Large intestine (tissue), 12 donors: ENCODE measurements at places on chromosomes 7 and 10. TPM values are rescaled to one million over a fixed set of nuclear protein-coding genes. Genes with fewer than 3 reads are reported as not detected.

Gene CRHR2
- 0.31 TPM for polyA plus RNA-seq

Gene GCK
- polyA plus RNA-seq: 2.3 TPM

Gene PPP2R2D
- polyA plus RNA-seq: 36.4 TPM

Gene RNF32
- polyA plus RNA-seq: 3.7 TPM

Gene SLC26A5
- polyA plus RNA-seq: 0.09 TPM

Gene FAM20C
- 57.2 TPM for polyA plus RNA-seq

Gene LIPF
- polyA plus RNA-seq: not detected

Gene PAPOLB
- polyA plus RNA-seq: 0.03 TPM

Gene ELFN1
- 2.3 TPM for polyA plus RNA-seq

DNA sequence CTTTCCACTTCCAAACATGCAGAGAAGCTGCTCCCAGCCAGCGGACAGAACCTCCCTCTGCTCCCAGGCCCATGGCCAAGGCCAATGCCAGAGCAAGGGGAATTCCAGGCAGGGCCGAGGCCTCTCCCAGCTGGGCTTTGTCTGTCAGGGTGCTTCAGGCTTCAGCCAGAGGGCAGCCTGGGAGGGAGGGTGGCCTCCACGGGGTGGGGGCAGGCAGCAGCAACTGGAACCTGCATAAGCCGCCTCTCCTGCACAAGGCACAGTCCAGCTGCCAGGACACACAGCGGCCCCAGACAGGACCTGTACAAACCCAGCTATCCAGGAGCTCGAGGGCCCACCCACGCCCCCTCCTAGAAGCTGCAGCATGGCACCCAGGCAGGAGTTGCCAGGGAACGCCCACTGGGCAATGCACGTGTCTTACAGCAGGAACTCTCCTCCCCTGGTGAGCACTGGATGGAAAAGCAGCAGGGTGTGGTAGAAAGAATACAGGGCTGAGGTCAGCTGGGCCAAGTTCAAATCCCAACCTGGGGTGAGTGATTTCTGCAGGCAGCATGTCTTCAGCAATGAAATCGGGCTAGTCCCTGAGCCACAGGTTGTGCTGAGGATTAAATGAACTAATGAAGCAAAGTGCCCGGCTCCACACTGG lies 7.6 kb downstream of the FAM53B start:
- H3K4me1 ChIP-seq: peaks cover 75% of the 10 kb centered on the region
- H3K4me3 ChIP-seq: no peak overlapping the region
- no peaks in the 10 kb centered on the region for H3K27me3 ChIP-seq
- peak; percentile 88 for DNase-seq
- H3K27ac ChIP-seq: peak overlapping the region; percentile 97

DNA sequence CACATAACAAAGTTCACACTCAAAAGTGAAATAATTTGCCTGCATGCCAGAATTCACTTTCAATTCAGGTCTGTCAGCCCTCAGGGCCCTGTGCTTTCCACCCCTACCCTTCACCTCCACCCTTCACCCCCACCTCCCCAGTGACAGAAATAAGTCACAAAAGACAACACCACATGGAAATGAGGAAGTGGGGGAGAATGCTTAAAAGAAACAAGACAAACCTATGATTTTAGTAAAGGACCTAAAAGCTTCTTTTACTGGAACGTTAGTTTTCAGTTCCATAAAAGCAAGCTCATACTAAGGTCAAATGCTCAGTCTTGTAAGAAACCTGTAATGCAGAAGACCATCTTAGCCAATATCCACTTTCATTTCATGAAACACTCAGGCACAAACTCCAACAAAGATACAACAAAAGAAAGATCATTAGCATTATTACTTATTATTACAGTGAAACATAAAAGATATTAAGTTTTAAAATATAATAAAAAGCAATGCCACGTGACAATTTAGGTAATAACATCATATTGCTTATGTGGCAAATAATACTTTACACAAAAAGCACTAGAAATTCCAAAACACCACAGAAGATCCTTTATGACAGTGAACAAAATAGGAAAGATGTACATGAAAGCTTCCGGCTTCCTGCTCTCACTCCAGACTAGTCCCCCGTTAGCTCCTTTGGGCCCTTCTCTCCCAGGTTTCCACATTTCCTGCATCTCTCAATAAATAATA lies 112.1 kb downstream of the LMBR1 start:
- DNase-seq: no peak
- H3K27me3 ChIP-seq: no peaks in the 10 kb centered on the region
- no peaks in the 10 kb centered on the region for H3K4me1 ChIP-seq
- no peak overlapping the region for H3K4me3 ChIP-seq

- peak; percentile 86 for DNase-seq
- peaks cover 4% of the 10 kb centered on the region for H3K36me3 ChIP-seq
- H3K4me1 ChIP-seq: peaks cover 10% of the 10 kb centered on the region
- H3K4me3 ChIP-seq: no peak overlapping the region
- H3K27ac ChIP-seq: peak overlapping the region; percentile 49
- H3K27me3 ChIP-seq: no peaks in the 10 kb centered on the region
Measured at GRCh38 chr10:34319197-34319846, 495.8 kb downstream of the PARD3 start.

DNA sequence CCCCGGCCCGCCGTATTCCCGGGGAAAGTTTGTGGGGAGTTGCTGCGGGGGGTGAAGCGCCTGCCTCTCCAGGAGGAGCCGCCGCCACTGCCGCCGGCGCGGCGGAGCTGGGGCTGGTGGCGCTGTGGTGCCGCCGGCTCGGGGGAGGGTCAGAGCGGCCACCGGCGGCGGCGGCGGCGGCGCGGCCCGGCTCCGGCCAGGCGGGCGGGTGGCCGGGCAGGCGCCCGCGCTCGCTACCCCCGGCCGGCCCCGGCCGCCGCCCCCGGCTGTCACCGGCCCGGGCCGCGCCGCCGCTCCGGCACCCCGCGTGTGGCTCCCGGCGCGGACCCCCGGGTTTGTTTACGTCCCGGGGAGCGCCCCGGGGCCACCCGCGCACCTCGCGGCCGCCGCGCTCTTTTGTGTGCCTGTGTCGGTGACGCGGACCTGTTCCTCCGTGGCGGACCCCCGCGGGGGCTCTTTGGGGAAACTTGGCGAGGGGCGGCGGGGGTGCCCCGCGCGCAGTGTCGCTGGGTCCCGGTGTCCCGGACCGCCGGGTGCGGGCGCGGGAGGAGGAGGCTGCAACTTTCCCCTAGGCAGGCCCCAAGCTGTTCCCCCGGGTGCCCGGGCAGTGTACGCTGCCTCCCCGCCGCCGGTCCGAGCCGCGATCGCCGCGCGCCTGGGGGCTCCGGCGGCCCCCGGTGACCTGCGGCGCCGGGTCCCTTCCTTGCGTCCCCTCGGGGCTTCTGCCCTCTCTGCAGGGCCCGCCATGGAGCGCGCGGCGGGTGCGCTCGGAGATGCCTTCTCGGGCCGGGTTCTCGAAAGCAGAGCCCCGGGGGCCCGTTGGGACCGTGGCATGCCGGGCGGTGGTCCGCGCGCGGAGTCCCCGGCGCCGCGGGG lies 593 bp upstream of the CUX1 start:
- peak; percentile 57 for DNase-seq
- H3K36me3 ChIP-seq: no peaks in the 10 kb centered on the region
- peak overlapping the region; percentile 53 for H3K4me3 ChIP-seq
- peaks cover 6% of the 10 kb centered on the region for H3K4me1 ChIP-seq
- H3K27me3 ChIP-seq: peaks cover 5% of the 10 kb centered on the region
- H3K27ac ChIP-seq: no peak overlapping the region

- H3K36me3 ChIP-seq: no peaks in the 10 kb centered on the region
- H3K27me3 ChIP-seq: no peaks in the 10 kb centered on the region
- H3K27ac ChIP-seq: no peak overlapping the region
- no peak for DNase-seq
- peaks cover 6% of the 10 kb centered on the region for H3K4me1 ChIP-seq
Measured at GRCh38 chr7:29228289-29229011, 33.9 kb downstream of the CHN2 start.

DNA sequence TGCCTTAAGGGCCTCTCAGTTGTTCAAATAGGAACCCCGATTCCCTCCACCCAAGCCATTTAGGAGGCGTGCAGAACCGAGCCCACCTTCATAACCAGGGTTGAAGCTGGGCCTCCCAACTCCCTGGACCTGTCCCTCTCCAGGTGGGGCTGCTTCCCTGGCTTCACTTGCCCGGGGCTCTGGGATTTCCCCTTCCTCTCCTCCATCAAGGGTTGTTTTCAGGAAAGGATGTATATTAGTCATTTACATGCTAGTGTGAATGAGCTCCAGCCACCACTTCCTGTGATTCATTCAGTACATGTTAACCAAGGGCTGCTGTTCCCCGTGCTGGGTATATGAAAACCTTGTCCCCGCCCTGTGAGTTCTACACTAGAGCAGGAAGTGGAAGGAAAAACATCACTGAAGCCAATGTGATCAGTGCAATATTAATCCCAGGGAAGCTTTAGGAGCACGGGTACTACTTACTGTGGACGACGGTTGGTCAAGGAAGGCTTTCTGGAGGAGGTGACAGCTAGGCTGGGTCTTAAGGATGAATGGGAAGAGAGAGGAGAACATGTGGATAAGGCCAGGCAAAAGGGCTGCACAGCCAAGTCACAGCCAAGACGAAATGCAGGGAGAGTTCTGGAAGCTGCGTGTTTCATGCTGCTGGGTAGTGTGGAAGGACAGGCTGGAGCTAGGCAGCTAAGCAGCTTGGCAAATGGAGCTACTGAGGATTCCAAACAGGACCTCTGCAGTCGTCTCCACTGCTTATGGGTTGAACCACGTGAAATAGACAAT lies 150.1 kb upstream of the SHH start:
- peaks cover 3% of the 10 kb centered on the region for H3K27me3 ChIP-seq
- no peak overlapping the region for H3K4me3 ChIP-seq
- DNase-seq: no peak
- H3K36me3 ChIP-seq: no peaks in the 10 kb centered on the region

GRCh38 chr10:4396401-4397283 lies 429.4 kb upstream of the AKR1E2 start:
- no peak overlapping the region for H3K4me3 ChIP-seq
- H3K36me3 ChIP-seq: no peaks in the 10 kb centered on the region
- H3K27ac ChIP-seq: no peak overlapping the region
- no peak for DNase-seq
- no peaks in the 10 kb centered on the region for H3K4me1 ChIP-seq

- H3K27me3 ChIP-seq: no peaks in the 10 kb centered on the region
- H3K36me3 ChIP-seq: no peaks in the 10 kb centered on the region
- no peak overlapping the region for H3K27ac ChIP-seq
- H3K4me1 ChIP-seq: peaks cover 4% of the 10 kb centered on the region
- H3K4me3 ChIP-seq: no peak overlapping the region
- DNase-seq: no peak
Measured at GRCh38 chr10:22391600-22391999, 46.3 kb downstream of the SPAG6 start.

GRCh38 chr7:139094596-139094995 lies 14.9 kb downstream of the ZC3HAV1 start:
- H3K4me1 ChIP-seq: peaks cover 5% of the 10 kb centered on the region
- no peak for DNase-seq
- no peak overlapping the region for H3K27ac ChIP-seq

DNA sequence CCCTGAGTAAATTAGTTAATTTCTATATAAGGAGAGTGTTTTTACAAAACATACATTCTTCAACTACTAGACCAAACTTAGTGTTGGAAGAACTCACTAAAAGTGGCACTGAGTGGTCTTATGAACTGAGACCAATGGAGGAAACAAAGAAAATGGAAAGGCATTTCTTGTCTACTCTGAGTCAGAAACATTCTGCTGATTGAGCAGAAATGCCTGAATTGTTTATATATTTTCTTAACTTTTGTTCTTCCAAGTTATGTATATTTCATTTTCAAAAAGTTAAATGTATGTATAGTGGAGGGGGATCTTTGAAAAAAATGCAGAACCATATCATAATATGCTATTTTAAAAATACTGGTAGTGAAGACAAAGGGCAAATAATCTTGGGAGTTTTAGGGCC lies 320.7 kb downstream of the HGF start:
- no peaks in the 10 kb centered on the region for H3K36me3 ChIP-seq
- no peak overlapping the region for H3K27ac ChIP-seq
- no peak for DNase-seq
- H3K4me3 ChIP-seq: no peak overlapping the region
- H3K4me1 ChIP-seq: no peaks in the 10 kb centered on the region

GRCh38 chr10:75544386-75544785 lies 113.0 kb downstream of the LRMDA start:
- H3K4me1 ChIP-seq: peaks cover 10% of the 10 kb centered on the region
- DNase-seq: peak; percentile 19
- no peak overlapping the region for H3K27ac ChIP-seq

GRCh38 chr10:124003871-124004662 lies 89.3 kb downstream of the CHST15 start:
- H3K27ac ChIP-seq: no peak overlapping the region
- no peaks in the 10 kb centered on the region for H3K27me3 ChIP-seq
- no peak overlapping the region for H3K4me3 ChIP-seq
- no peaks in the 10 kb centered on the region for H3K36me3 ChIP-seq

- no peaks in the 10 kb centered on the region for H3K36me3 ChIP-seq
- DNase-seq: no peak
- no peak overlapping the region for H3K4me3 ChIP-seq
- H3K27me3 ChIP-seq: no peaks in the 10 kb centered on the region
- H3K4me1 ChIP-seq: no peaks in the 10 kb centered on the region
- H3K27ac ChIP-seq: no peak overlapping the region
Measured at GRCh38 chr10:115379064-115379463, 285.9 kb downstream of the ATRNL1 start.

DNA sequence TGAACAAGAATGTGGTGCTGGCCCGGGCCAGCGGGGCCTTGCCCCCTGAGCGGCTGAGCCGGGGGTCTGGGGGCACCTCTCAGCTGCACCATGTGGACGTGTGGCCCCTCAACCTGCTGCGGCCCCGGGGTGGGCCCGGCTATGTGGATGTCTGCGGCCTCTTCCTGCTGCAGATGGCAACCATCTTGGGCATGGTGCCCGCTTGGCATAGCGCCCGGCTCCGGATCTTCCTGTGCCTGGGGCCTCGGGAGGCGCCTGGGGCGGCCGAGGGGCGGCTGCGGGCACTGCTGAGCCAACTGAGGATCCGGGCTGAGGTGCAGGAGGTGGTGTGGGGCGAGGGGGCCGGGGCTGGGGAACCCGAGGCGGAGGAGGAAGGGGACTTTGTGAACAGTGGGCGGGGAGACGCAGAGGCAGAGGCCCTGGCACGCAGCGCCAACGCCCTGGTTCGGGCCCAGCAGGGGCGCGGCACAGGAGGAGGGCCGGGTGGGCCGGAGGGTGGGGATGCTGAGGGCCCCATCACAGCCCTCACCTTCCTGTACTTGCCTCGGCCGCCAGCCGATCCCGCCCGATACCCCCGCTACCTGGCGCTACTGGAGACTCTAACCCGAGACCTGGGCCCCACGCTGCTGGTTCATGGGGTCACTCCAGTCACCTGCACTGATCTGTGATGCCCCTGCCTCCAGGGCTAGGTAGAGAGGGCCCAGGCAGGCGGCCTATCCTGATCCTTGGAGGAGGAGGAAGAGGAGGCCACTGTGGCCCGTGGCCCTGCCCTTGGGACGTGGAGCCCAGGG lies 1.1 kb upstream of the TRIP6 start:
- peak; percentile 23 for DNase-seq
- H3K27me3 ChIP-seq: no peaks in the 10 kb centered on the region
- H3K36me3 ChIP-seq: peaks cover 15% of the 10 kb centered on the region
- peak overlapping the region; percentile 80 for H3K27ac ChIP-seq

GRCh38 chr7:105677817-105678573 lies 96.7 kb upstream of the EFCAB10 start:
- H3K27ac ChIP-seq: no peak overlapping the region
- peaks cover 5% of the 10 kb centered on the region for H3K4me1 ChIP-seq
- H3K27me3 ChIP-seq: no peaks in the 10 kb centered on the region
- H3K36me3 ChIP-seq: peaks cover 7% of the 10 kb centered on the region
- DNase-seq: no peak

- H3K4me1 ChIP-seq: no peaks in the 10 kb centered on the region
- peaks cover 10% of the 10 kb centered on the region for H3K27me3 ChIP-seq
- no peak overlapping the region for H3K27ac ChIP-seq
- H3K36me3 ChIP-seq: no peaks in the 10 kb centered on the region
- no peak overlapping the region for H3K4me3 ChIP-seq
Measured at GRCh38 chr7:121337398-121337797, 8.6 kb downstream of the WNT16 start.

- no peak overlapping the region for H3K27ac ChIP-seq
- H3K4me3 ChIP-seq: no peak overlapping the region
- H3K27me3 ChIP-seq: no peaks in the 10 kb centered on the region
- no peaks in the 10 kb centered on the region for H3K36me3 ChIP-seq
Measured at GRCh38 chr7:114842551-114843065, 79.3 kb upstream of the MDFIC start.
